Activated CD4-positive, alpha-beta memory T cell treated with anti-CD3 and anti-CD28 coated beads, Interleukin-2, amount 10 ng/mL, durations not matched to agents 7 days and 5 days (primary cell): ENCODE measurements at places on chromosomes 4 and X.
A peak's percentile ranks its signal among the peaks of the same experiment; 100 is the strongest.

- DNase-seq = no peak
Measured at GRCh38 chrX:119228512-119229252, 7.4 kb upstream of the PGRMC1 start.

- DNase-seq = no peak
Measured at GRCh38 chr4:77699731-77700210, 94.2 kb downstream of the CXCL13 start.

DNA sequence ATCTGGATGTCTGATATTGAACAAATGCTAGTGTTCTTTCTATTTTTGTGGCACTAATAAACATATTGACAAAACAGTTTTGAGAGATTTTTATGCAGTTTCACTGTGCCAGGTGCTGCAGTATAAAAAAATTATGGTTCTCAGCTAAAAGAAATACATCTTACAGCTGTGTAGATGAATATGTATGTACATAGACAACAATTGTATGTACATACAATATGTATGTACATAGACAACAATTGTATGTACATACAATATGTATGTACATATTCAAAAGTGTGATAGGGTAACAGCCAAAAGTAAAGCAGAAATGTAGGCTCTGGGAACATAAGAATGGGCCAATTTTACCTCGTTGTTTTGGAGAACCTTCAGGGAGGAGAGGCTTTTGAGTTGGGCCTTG is 390.0 kb upstream of the RPS6KA3 start:
- no peak for DNase-seq

DNA sequence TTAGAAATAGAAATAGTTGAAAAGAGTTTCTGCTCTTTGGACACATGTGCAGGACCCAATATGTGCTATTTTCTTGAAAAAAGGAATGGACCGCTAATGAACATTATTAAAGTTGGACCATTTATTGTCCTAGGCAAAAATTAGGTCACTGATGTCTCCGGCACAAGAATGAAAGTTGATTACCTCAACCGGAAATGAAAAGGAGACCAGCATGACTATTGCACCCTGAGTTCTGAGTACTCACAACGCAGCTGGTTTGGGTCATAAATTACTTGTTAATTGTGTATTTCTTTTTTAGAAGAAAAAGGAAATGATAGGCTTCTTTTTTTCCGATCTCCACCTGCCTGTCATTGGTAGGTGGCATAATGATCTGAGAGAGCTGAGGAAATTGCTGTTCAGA is 232.7 kb downstream of the ARHGAP24 start:
- DNase-seq = no peak

DNA sequence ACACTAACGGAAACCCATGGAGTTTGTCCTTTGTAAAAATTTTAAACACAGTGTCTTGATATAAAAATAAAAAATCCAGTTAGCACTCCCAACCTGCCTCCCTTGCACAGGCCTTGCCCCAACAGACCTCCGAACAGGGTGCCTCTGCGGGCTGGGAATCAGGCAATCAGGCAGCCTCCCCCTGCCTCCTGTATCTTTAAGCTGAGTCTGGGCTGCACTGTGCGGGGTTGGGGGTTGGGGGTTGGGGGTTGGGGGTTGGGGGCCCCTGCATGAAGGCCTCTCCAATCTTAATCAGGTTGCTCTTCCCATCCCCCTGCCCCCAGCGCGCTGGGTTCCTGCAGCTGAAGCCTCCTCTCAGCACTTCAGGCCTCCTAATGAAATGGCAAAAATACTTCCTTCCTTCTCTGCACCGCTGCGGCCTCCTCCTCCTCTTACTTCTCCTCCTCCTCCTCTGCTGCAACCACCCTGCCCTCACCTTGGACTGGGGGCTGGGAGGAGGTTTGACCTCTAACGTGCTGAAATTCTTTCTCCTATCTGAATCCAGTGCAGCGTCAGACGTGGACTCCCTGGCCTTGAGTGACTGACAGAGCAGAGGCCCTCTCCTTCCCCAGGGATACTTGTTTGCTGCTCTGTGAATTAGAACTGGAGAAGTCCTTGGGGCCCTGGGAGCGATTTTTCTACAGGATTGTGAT is 26.6 kb downstream of the NLGN3 start:
- DNase-seq = no peak

- DNase-seq = no peak
Measured at GRCh38 chr4:106875340-106875739, 160.8 kb downstream of the DKK2 start.

- DNase-seq = no peak
Measured at GRCh38 chr4:146329050-146329716, 114.8 kb downstream of the REELD1 start.

DNA sequence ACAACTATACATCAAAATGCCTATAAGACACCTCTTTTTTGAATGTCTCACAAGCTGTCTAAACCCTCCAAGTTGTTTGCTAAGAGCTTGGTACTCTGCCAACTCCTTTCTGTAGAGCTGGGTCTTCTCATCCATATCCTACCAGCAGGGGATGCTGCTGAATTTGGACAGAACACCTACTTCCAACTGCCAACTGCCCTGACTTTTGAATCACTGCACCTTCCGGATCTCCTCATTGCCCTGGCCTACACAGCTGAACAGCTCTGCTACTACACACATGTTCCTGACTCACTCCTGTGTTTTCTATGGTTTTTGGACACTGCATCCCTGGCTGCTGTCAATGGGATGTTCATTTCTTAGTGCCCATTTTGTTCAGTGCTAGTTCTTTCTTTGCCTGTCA is 18.7 kb downstream of the FAM184B start:
- DNase-seq = no peak

DNA sequence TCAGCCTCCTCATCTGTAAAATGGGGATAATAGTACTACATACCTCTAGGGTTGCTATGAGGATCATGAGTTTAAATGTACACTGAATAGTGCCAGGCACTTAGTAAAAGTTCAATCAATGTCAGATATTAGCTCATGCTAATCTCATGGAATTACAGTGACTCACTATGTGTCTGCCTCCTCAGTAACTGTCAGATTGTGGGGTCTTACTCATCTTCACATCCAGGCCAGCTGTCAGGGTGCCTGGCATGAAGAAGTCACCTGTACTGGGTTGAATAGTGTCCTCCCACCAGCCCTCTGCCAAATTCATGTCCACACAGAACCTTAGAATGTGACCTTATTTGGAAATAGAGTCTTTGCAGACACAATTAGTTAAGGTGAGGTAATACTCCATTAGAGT is 54.3 kb upstream of the STIM2 start:
- DNase-seq = no peak

GRCh38 chr4:122450847-122451246 is 5.7 kb downstream of the IL2 start:
- no peak for DNase-seq

- no peak for DNase-seq
Measured at GRCh38 chr4:148790691-148791090, 348.5 kb upstream of the NR3C2 start.

GRCh38 chr4:74724979-74725378 is 69.3 kb downstream of the BTC start:
- DNase-seq = no peak

DNA sequence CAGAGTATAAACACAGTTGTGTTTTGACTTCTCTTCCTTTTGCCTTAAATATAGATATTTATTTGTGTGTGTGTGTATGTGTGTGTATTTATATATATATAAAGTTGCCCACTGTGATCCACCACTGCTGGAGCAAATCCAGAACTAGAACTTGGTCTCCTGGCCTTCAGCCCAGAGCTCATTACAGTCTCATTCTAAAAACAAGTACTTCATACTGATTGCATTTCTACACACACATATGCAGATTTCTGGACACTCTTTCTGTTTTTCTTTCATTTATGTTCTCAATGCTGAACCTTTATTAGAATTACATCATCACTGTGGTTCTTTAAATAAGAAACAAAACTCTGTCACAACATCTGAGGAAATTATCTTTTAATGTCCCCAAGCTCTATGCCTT is 381 bp downstream of the TXK start:
- no peak for DNase-seq

DNA sequence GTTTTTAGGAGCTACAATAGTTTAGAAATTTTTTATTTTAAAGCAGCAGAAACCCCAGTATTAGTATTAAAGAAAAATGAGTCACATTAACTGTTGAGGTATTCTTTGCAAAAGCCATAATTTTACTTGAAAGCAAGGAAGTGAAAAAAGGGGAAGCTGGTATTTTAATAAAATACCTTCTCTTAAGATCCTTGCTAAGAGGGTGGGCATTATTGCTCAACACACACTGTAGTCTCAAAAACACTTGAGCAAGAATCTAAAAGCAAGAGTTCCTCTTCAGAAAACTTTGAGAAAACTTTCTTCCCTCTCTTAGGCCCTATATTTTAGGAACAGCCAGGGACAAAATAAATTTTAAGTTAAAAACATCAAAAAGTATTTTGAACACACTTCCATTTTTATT is 259.4 kb upstream of the DIAPH2 start:
- DNase-seq = no peak

DNA sequence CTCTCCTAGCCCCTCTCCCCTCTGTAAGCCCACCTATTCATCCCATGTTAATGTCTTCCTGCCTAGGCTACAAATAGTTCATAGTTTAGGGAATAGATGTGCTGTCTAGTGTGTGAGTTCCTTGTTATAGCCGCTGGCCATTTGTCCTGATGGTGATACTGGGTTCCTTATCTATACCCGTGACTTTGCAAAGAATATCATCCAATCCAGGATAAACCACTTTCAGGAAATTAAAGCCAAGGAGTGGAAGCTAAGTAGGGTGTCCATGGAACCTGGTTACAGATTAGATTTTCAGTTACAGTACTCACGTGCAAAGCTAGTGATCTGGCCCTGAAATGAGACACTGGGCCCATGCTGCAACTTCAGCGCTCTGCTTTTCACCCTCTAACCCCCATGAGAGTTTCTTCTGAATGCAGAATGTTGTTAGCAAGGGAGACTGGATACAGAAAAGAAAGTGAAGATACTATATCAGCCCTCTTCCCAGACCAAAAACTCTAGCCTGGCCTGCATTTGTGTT is 111.4 kb downstream of the TMEM164 start:
- DNase-seq = no peak

- no peak for DNase-seq
Measured at GRCh38 chr4:53622739-53623151, 31.5 kb upstream of the LNX1 start.

- DNase-seq = peak; percentile 47
Measured at GRCh38 chrX:41332408-41333002, 1.5 kb upstream of the DDX3X start.
